Stimulated activated CD4-positive, alpha-beta T cell treated with anti-CD3 and anti-CD28 coated beads, Interleukin-1b, Interleukin-23, amount 100 ng/mL, for 1 hour (primary cell): ENCODE measurements at places on chromosomes 5 and 9.

- DNase-seq = no peak
These were observed 31.0 kb upstream of the ISOC1 start for GRCh38 chr5:129063483-129064113.

GRCh38 chr5:146339715-146340259 lies 1.1 kb downstream of the POU4F3 start:
- no peak for DNase-seq

GRCh38 chr5:80387063-80387768 lies 20.6 kb upstream of the ZFYVE16 start:
- no peak for DNase-seq

DNA sequence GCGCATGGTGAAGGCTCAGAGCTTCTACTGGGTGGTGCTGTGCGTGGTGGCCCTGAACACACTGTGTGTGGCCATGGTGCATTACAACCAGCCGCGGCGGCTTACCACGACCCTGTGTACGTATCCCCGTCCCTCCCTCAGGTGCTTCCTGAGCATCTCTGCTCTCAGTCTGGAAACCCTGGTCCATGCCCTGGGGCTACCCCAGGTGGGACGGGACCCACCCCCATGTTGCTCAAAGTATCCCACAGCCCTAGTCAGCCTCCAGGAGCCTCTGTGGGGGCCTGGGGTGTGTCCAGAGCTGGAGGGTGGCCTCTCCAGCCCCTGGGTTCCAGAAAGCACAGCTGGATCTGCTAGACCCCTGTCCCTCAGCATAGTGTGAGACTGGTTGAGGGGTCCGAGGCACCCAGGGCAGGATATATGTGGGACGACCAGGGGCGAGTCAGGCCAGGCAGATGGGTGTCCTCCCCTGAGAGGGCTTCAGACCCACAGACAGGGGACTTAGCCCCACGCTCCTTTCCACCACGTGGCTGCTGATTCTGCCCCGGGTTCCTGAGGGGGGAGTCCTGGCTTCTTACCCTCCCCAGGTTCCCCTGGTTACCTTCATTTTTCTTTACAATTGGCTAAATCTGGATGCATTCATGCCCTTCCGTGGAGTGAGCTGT lies 94.0 kb downstream of the CACNA1B start:
- DNase-seq = no peak

DNA sequence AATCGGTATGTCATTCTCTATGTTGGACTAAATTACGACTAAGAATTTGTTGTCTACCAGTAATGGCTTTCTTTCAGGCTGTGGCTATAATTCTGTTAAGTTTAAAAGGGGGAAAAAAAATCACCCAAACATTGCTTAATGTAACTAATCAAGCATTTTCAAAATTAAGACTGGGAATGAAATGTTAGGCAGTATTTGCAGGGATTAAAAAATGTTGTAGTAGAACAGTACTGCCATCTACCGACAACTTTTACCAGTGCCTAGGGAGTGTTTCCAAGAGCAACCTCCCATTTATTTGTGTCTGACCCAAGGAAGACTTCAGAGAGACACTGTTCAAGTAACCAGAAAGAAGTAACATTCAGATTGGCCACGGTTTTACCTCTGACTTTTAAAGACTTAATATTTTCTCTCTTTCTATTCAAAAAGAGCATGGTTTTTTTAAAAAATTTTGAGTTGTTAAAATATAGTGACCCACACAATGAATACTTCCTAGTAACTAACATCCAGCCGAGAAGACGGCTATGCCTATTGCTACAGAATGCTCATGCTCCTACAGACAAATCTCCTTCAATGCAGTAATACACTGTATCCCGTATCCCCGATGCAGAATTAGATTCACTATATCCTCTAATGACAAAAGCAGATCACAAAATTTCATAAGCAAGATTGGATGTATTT lies 92.4 kb downstream of the ARL15 start:
- no peak for DNase-seq

DNA sequence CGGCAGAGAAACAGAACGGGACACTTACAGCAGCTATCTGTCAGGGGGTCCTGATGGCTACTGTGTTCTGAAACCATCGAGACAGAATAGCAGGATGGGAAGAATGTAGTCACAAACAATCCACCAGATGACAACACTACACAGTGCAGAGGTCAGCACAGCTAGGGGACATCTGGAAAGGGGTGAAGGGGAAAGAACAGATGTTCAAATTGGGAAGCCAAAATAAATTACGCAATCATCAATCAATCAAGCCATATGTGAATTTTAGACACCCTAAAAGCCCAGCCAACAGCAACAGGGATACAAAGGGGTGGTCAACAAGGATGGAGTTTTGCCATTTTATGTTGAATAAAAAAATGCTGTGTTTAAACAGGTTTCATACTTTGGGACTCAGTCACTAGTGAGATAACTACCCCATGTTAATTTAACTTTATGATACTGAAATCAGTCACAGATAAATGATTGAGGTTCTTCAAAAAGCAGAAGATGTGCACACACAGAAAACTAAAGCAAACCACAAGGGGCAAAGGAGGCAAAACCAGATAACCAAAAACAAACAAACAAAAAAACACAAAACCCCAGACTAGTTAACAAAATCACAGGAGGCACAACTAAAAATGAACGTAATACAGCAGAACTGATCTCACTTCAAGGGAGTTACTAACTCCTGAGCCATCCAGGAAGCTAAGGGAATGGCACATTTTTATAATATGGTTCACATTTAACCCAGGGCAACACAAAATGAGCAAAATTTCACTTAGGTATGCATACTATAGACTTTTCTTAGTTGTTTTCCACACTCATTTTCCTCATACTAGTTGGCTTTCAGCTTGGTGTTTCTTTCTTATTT lies 65.9 kb downstream of the HABP4 start:
- DNase-seq = no peak

DNA sequence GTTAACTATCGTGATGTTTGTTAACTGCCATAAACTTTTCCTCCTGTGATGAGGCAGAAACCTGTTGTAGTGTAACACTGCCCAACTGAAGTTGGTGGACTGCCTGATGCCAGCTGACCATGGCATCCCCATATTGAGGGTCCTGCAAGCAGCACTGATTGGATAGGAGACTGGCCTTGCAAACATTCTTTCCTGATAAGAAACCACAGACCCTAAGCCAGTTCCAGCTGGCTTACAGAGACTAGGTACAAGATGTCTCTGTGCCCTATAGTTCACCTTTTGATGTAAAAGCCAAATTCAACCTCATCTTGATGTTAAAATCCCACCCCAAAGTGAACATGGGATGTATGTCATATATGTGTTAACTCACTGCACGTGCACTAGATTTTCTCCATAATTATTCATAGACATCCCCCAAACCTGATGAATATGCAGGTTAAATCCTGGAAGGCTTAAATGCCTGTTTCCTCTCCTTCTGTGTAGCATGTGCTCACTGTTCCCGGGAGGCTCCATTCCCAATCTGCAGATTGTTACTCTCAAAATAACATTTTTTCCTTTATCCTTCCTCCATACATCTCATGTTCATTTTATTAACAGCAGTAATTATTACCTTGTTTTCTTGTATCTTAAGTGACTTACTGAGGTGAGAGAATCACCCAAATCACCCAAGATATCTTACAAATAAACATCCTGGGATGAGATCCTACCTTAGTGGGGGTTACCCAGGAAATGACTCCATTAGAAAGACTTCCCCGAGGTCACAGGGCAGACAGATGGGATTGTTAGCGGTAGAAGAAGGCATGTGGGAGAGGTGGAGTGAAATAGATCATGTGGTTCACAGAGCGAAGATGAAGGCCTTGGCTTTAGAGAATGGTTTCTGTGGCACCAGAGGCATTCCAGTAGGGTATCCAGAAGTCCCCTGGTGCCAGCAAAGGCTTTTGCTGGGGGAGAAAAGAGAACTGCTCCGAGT lies 566.7 kb downstream of the CCDC171 start:
- DNase-seq = no peak

- no peak for DNase-seq
These were observed 146.6 kb upstream of the SLC24A2 start for GRCh38 chr9:19935422-19935821.

- no peak for DNase-seq
These were observed 260.3 kb upstream of the SEMA6A start for GRCh38 chr5:116834796-116835515.

DNA sequence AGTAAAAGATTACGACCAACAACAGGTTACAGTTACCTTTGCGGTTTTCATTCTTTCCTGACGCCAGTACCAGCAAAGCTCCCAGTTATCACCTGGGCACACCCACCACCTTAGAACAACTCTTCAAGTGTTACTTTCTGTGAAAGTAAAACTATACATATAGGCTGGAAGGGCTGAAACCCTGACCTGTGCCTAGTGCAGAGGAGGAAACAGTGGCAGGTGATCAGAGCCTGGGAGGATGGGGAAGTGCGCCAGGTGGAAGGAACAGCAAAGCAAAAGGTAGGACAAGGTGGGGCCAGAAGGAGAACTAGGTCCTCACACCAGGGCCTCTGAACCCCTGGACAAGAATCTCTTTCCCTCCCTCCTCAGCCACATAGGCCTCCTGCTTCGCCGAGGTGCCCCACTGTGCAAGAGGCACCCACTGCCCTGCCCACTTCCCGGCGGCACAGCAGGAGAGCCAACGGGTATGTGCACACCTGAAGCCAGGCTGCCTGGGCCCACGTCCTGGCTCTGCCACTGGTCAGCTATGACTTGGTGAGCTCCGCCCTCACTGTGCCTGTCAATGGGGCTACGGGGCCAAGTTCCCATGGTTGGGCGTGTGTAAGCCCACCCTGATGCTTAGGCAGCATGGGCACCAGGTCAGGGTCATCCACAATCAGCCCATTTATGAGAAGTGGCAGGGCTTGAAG lies 26.9 kb downstream of the BICD2 start:
- no peak for DNase-seq

- no peak for DNase-seq
These were observed 249.1 kb downstream of the SAXO1 start for GRCh38 chr9:18783909-18784308.

DNA sequence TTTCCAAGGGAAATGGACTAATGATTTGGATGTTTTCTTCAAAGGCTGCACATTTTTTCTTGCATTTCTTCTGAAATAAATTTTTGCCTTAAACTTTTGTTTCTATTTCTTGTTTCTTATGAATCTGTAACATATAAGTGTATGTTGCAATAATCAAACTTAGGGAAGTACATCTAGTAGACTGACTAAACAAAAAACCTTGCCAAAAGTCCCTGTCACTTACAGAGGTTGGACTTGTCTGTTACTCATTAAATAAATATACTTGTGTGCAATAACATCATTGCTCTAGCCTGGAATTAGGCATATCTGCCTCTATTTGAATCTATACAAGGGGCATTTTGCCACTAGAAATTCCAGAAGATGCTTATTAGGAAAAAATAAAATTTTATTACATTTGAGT lies 56.6 kb downstream of the C6 start:
- DNase-seq = no peak

DNA sequence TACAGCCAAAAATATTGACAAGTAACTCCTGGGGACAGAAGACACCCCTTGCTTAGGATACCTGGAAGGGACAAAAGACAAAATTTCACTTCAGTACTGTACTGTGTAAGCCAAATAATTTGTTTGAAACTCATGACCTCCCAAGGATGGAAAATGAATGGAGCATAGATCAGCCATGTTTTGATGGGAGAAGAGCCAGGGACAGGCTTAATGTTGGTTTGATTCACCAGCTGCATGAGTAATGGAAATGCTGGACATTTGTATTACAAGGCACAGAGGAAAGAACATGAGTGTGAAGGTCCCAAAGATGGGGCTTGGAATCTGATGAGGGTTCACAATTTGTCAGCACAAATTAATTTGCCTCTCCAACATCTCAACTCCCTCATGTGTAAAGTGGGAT lies 122.8 kb downstream of the ENC1 start:
- DNase-seq = no peak

DNA sequence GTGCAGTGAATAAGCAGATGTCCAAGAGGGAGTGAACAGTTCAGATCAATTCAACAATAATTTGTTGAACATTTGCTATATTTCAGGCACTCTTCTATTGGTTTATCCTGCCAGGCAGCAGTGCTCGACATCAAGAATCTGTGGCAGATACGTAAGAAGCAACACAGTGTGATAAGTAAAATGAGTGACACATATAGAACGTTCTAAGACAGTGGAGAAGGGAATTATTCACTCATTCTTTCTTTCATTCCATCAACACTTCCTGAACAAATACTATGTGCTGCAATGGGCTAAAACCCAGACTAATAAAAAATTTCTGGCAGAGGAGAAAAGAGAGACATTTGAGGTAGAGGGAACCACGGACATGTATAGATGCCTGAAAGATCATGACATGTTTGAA lies 89.9 kb upstream of the GLIS3 start:
- no peak for DNase-seq

DNA sequence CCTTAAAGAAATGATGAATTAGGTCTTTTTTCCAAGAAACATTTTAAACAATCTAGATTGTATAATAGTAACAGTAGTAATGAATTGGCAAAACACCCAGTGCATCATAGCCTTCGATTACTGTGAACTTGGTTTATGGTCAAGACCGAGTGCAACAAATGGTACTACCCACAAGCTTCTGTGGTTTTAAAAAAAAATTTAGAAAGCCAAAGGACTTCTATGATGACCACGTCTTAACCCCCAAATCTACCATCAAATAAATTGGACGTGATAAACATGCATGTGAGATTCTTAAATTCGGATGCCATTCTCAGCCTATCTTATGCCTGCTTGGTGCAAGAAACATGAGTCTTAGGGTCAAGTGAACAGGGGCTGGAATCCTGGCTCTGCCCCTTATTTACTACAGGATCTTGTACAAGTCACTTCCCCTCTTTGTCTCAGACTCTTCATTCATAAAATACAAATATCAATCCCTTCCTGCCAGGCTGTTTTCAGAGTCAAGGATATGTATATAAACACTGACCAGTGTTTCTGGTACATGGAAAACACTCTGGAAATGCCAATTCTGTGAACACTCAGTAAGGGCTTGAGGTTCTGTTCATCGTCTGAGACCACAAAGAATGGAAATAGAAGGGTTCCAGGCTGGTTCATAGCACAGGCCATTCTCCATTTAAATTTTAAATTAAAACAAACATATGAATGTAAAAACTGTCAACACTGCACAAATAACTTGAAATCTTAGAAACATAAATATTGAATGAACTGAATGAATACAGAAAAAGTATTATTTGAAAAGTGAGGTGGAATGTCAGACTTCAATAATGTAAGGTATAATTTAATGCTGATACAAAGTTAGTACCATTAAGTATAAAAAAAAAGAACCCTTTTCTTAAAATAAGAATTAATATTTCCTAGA lies 107.8 kb downstream of the NR6A1 start:
- DNase-seq = no peak
